CD4-positive, alpha-beta T cell treated with Interferon gamma for 1 hour (primary cell): ENCODE measurements at places on chromosomes 1 and 21.

DNA sequence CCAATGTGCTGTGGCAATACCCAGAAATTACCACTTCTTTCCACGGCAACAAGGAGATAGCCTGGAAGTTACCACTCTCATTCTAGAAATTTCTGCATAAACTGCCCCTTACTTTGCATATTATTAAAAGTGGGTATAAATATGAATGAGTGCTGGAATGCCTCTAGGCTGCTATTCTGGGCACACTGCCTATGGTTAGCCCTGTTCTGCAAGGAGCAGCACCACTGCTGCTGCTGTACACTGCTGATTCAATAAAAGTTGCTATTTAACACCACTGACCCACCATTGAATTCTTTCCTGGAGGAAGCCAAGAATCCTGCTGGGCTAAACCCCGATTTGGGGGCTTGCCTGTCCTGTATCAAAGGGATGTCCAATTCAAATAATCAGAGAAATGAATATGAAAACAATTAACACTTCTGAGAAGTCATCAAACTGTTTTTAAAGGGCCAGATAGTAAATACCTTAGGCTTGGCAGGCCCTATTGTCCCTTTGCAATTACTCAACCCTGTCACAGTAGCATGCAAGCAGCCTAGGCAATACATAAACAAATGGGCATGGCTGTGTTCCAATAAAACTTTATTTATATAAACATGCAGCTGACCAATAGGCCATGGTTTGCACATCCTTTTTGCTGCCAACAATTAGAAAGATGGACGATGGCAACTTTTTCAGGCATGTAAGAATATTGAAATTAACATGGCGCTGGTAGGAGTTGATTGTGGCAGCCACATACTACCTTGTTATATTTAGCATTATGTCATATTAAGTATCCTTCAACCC lies 369.4 kb upstream of the B3GALT2 start:
- DNase-seq = no peak

DNA sequence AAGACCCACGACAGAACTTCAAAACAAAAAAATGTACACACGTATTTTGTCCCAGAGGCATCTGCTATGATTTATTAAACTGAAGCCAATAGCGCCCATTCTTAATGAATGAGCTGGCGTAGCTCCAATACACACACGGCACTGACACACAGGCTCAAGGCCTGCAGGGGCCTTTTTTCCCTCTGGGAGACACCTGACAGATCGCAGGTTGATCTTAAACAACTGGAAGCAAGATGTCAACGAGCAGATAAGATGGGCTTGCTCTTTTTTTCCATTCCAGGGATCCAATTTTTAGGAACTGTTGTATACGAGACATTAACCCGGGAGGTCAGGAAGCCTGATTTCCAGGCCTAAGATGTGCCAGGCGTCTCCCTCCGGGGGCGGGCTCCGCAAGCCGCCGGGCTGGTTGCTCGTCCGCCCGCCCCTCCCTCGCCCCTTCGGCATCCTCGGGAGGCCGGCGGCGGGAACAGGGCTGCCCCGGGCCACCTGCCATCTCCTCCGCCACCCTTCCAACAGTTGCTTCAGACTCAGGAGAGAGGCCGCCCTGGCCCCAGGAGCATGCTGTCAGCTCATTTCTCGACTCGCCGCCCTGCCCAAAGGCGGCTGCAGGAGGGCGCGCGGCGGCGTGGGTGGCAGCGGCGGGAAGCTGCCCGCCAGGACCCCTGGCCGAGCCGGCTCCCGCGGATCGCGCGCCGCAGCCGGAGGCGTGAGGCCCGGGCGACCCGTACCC lies 735 bp downstream of the TTC13 start:
- no peak for DNase-seq

GRCh38 chr1:143680304-143680703 lies 291.5 kb downstream of the FAM72C start:
- no peak for DNase-seq

GRCh38 chr1:26785611-26786436 lies 1.9 kb upstream of the PIGV start:
- no peak for DNase-seq

DNA sequence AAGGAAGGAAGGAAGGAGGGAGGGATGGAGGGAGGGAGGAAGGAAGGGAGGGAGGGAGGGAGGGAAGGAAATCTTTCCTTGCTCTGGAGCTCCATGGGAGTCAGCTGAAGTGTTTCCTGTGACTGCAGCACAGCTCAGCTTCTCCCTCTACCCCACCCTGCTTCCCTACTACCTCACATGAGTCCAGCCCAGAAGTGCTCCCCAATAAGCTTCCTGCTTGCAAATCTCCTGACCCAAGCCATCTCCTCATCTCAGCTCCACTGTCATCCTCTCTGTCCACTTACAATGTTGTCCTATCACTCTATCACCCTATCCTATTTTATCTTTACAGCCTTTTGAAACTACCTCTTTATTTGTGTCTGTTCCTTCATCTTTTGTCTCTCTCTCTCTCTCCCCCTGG lies 52.9 kb upstream of the SSBP3 start:
- DNase-seq = no peak

GRCh38 chr21:28602546-28602945 lies 390.1 kb downstream of the LTN1 start:
- DNase-seq = no peak

GRCh38 chr1:12333036-12333785 lies 103.4 kb downstream of the VPS13D start:
- DNase-seq = no peak

GRCh38 chr1:23548704-23549143 lies 10.6 kb downstream of the ID3 start:
- DNase-seq = no peak

- DNase-seq = no peak
Observed at GRCh38 chr1:229989591-229990248, 77.3 kb upstream of the GALNT2 start.

DNA sequence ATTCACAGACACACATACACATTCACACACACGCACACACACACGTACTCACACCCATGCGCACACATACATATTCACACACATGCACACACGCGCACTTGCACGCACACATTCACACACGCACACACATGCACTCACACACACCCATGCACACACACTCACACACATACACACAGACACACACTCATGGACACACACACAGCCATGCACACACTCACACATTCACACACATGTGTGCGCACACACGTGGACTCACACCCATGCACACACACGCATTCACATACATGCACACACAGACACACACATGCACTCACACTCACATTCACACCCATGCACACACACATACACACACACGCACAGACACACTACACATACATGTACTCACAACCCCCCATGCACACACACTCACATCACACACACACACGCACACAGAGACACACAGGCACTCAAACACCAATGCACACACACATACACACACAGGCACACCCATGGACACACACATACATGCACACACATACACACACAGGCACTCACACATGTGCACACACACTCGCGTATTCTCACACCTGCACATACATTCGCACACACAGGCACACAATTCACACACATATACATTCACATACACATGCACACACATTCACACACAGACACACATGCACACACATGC lies 589.1 kb downstream of the PTPRU start:
- DNase-seq = no peak

GRCh38 chr1:153866045-153866850 lies 56.5 kb downstream of the GATAD2B start:
- DNase-seq = no peak

DNA sequence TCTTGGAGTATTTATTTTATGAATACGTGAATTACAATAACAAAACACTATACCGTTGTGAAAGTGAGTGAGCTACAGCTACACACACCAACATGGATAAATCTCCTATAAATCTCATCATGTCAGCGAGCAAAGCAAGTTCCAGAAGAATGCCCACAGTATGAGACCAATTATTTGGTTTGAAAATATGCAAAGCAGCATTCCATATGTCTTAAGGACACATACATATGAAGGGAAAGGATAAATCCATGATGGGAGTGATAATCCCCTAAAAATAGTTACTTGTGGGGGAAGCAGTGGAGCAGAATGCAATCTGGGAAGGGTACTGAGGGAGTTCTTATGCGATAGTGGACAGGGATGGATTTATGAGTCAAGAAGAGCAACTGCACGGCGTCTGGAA lies 261.3 kb downstream of the DISC1 start:
- DNase-seq = no peak

DNA sequence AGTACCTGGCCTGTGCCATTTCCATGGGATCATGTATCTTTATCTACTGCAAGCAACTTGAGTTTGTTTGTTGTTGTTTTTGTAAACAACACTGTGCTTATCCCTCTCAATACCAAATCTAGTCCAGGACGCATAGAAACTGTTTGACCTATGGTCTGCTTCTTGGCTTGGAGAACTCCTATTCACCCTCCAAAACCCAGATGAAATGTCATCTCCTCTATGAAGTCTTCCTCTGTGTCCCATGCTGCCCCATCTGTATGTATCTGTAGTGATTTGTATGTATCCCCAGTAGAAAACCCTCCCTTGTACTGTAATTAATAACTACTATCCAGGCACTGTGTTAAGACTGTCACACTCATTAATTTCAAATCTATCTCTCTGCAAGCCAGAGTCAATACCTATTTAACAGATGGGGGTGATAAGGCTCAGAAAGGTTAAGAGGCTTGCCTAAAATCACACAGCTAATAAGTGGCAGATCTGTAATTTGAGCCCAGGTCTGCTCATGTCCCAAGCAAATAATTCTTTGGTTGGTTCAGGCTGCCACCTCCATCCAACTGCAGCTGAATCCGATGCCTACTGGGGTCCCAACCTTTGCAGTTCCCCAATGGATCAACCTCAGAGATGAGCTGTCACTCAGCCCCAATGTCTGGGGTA lies 24.6 kb upstream of the ECE1 start:
- DNase-seq = no peak

- no peak for DNase-seq
Observed at GRCh38 chr1:184424945-184425344, 38.1 kb downstream of the C1orf21 start.

- DNase-seq = no peak
Observed at GRCh38 chr1:173107696-173108095, 57.0 kb upstream of the TNFSF18 start.

GRCh38 chr1:91864017-91864700 lies 21.8 kb downstream of the TGFBR3 start:
- no peak for DNase-seq

GRCh38 chr1:905811-906599 lies 17.7 kb upstream of the SAMD11 start:
- no peak for DNase-seq

GRCh38 chr1:9350013-9350908 lies 57.6 kb downstream of the SPSB1 start:
- DNase-seq = no peak

GRCh38 chr1:172003766-172004530 lies 162.7 kb downstream of the DNM3 start:
- no peak for DNase-seq

GRCh38 chr1:43499898-43500297 lies 30.8 kb upstream of the PTPRF start:
- DNase-seq = no peak

DNA sequence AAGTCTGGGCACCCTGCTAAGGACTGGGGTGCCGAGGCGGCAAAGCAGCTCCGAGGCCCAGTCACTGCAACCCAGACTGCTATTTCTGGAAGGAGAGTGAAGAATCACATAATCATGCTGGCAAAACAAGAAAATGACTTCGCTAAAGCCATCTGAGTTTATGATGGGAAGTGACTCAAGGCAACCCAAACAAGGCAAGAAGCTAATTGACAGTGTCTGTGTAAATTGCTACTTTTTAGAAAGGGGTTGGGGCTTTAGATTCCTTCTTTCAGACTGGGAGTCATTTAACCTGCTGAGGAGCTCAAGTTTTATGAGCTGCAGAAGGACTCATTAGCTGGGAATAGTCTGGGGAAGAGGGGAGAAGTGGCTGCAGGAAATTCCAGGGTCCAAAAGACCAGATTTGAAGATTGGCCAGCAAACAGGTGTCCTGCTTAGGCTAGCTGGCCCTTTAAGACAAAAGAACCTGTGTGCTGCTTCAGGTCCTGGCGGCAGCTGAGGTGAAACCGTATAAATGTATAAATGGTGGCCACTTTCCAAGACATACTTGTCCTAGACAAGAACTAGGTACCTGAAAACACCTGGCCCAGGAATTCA lies 28.1 kb downstream of the TSHB start:
- DNase-seq = no peak

DNA sequence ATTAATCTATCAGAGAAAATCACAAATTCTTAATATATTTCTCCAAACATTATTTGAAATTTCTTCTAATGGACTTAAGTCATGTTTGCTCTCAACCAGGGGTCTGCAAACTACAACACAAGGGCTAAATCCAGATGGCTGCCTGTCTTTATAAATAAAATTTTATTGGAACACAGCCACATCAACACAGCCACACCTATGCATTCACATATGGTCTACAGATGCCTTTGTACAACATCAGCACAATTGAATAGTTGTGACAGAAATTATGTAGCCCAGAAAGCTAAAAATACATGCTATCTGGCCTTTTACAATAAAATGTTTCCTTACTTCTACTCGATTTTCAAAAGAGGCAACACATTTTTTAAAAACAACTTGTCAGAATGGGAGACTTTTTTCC lies 103.9 kb downstream of the DPYD start:
- DNase-seq = no peak

- DNase-seq = no peak
Observed at GRCh38 chr1:85085417-85085816, 37.1 kb upstream of the MCOLN3 start.

DNA sequence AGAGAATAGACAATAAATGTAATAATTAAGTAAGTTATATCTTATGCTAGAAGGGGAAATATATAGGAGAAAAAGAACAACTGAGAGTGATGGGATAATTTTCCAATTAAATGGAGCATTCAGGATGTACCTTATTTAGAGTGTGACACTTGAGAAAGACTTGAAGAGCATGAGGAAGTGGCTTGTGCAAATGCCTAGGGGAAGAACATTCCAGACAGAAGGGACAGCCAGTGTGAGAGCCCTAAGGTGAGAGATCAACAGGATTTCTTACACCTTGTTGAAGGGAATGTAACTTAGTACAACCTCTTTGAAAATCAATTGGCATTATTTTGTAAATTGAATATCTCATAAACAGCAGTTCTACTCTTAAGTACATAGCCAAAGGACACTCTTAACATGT lies 28.8 kb upstream of the TSPAN2 start:
- DNase-seq = no peak

GRCh38 chr1:208030288-208031091 lies 119.6 kb upstream of the CD34 start:
- no peak for DNase-seq
